Calu3 (cell line): ENCODE measurements at places on chromosomes 4 and X.

DNA sequence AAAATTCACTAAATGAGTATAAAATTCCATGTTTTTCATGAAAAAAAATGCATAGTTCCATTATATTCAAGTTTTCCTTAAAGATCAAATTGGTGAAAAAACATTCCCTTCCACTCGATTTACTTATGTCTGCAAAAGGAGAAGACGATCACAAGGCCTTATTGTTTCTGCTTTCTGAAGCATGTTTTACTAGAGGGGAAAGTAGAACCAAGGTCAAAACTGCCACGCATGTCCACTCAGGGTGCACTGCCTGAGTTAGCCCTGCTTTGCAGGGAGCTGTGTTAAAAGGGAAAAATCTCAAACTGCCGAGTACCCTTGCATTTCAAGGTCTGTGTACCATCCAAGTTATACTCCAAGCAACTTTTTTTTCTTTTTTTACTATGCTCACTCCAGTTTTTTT is 57.2 kb downstream of the TRAPPC11 start:
- no peak for DNase-seq
- H3K27ac ChIP-seq = no peak overlapping the region
- H3K4me3 ChIP-seq = no peak overlapping the region
- H3K36me3 ChIP-seq = peaks cover 8% of the 10 kb centered on the region
- H3K4me1 ChIP-seq = peaks cover 4% of the 10 kb centered on the region

DNA sequence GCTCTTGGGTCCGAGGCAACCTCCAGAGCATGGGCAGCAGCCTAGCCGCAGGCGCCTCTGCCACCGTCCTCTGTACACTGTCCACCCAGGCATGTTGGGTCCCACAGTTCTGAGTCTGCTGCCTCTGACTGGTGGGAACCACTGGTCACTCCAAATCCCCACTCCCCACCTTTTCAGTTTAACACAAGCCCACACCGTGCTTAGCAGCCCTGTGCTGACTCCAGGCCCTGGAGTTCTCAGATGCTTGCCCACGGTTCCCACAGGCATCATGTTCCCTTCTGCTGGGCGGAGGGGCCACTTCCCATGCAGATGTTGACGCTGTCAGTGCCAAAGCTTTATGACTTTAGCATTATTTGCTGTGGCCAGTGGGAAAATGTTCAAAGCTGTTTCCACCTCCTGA is 104.5 kb downstream of the SCD5 start:
- H3K27ac ChIP-seq = no peak overlapping the region
- no peak for DNase-seq
- no peaks in the 10 kb centered on the region for H3K4me1 ChIP-seq
- H3K36me3 ChIP-seq = no peaks in the 10 kb centered on the region
- no peaks in the 10 kb centered on the region for H3K27me3 ChIP-seq

DNA sequence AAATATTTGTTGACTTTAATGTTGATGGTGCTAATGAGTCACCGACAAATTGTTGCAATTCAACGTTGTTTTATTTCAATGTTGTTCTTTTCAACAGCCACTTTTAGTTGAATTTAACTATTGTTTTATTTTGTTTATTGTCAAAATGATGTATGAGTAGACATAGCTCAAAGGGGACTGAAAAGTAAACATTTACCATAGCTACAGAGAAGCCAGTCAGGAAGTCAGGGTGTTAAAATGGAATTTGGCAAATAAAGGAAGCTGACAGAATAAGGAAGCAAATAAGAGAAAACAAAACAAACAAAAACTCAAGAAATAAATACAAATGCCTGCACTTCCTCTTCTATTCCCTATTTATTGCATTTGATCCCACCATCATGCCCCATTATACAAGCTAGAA is 648.4 kb upstream of the HTR2C start:
- no peak overlapping the region for H3K27ac ChIP-seq
- H3K4me1 ChIP-seq = no peaks in the 10 kb centered on the region
- H3K4me3 ChIP-seq = no peak overlapping the region
- no peaks in the 10 kb centered on the region for H3K36me3 ChIP-seq

DNA sequence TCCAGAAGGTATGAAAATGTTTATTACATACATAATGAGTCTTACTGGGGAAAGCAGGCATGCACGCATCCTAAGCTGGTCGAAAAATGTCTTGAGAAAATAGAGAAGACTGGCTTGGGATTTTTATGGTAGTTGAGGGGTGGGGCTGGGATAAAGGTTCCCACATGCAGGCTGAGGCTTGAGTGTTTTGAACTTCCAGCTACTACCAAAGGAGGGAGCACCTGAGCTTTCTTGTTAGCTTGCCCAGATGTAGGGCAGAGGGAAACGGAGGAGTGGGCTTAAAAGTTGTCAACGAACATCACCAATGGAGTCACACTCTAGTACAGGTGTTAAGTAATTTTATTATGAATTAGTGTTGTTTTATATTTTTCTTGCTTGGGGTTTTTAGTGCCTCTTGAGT is 39.6 kb upstream of the SRPX start:
- H3K27ac ChIP-seq = no peak overlapping the region
- H3K36me3 ChIP-seq = no peaks in the 10 kb centered on the region
- DNase-seq = peak; percentile 33
- no peaks in the 10 kb centered on the region for H3K27me3 ChIP-seq
- no peaks in the 10 kb centered on the region for H3K4me1 ChIP-seq

GRCh38 chr4:16113741-16114140 is 29.9 kb upstream of the PROM1 start:
- no peak overlapping the region for H3K4me3 ChIP-seq
- H3K36me3 ChIP-seq = no peaks in the 10 kb centered on the region
- DNase-seq = no peak
- H3K27me3 ChIP-seq = no peaks in the 10 kb centered on the region
- H3K4me1 ChIP-seq = peaks cover 17% of the 10 kb centered on the region

- H3K27ac ChIP-seq = peak overlapping the region; percentile 85
- H3K4me3 ChIP-seq = peak overlapping the region; percentile 89
- peaks cover 56% of the 10 kb centered on the region for H3K4me1 ChIP-seq
- no peak for DNase-seq
- no peaks in the 10 kb centered on the region for H3K27me3 ChIP-seq
Observed at GRCh38 chr4:76687746-76688448, 210.0 kb downstream of the SOWAHB start.

DNA sequence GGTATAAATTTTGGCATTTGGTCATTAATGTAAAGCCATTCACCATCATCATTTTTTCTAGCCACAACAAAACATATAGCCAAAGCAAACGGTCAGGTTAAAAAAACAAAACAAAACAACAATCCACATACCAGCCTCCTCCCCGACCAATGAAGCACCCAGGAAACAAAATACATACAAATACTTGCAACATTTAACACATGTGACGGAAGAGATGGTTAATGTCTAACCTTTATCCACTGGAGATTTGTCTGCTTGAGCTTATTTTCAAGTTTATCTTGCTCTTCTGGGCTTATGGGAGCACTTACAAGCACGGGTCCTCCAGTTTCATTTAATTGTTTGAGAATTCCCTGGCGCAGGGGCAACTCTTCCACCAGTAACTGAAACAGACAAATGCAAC is 857.5 kb upstream of the FTHL17 start:
- H3K36me3 ChIP-seq = no peaks in the 10 kb centered on the region
- H3K27me3 ChIP-seq = no peaks in the 10 kb centered on the region
- H3K4me1 ChIP-seq = peaks cover 3% of the 10 kb centered on the region
- DNase-seq = no peak
- H3K27ac ChIP-seq = peak overlapping the region; percentile 79

- no peak for DNase-seq
- no peaks in the 10 kb centered on the region for H3K36me3 ChIP-seq
- H3K27me3 ChIP-seq = no peaks in the 10 kb centered on the region
- no peak overlapping the region for H3K4me3 ChIP-seq
- no peaks in the 10 kb centered on the region for H3K4me1 ChIP-seq
Observed at GRCh38 chr4:148522995-148523394, 80.8 kb upstream of the NR3C2 start.

DNA sequence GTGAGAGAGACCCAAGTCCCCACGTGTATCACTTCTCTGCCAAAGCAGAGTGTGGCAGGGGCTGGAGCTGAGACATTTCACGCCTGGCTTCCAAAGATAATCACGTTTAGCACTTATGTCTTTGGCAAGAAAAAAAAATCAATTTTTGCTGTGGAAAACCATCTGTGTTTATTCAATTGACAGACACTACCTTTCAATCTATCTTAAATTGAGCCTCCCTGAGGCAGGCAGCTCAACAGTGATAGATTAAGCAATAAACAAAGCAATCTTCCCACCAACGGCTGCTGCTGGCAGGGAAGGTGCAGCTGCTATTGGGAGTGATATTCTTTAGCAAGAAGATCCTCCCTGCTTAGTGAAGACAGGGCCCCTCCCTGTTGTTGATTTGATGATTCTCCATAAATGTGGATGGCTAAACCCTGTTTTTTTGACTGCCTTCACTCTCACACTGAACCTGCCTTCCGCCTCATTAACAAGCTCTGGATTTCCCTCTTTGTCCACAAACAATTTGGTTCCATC is 11.6 kb upstream of the MAGEB17 start:
- no peaks in the 10 kb centered on the region for H3K27me3 ChIP-seq
- H3K27ac ChIP-seq = no peak overlapping the region
- no peak for DNase-seq
- H3K4me3 ChIP-seq = no peak overlapping the region
- H3K36me3 ChIP-seq = no peaks in the 10 kb centered on the region

DNA sequence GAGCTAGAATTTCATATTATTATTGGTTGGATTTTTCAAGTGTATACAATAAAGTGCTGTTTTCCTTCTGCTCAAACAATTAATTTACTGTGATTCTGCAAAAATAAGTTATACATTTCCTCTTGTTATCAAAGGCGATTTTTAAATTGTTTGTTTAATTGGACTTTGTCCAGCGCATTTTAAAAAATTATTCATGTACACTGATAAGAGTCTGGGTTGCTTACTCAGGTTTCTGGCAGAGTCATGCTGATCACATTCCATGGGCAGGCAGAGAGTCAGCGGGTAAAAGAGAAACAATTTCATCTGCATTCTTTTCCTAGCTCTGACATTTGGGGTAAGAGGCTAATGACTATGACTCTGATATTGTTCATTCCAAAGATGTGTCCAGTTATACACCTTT is 8.9 kb downstream of the FAT4 start:
- H3K4me3 ChIP-seq = peak overlapping the region; percentile 17
- H3K4me1 ChIP-seq = peaks cover 9% of the 10 kb centered on the region
- peak; percentile 28 for DNase-seq
- no peaks in the 10 kb centered on the region for H3K27me3 ChIP-seq
- H3K27ac ChIP-seq = no peak overlapping the region

- no peaks in the 10 kb centered on the region for H3K27me3 ChIP-seq
- H3K36me3 ChIP-seq = no peaks in the 10 kb centered on the region
- H3K27ac ChIP-seq = no peak overlapping the region
- no peak overlapping the region for H3K4me3 ChIP-seq
Observed at GRCh38 chr4:159235779-159236368, 133.0 kb downstream of the RAPGEF2 start.

GRCh38 chr4:106140601-106141000 is 175.4 kb downstream of the TBCK start:
- DNase-seq = no peak
- H3K27ac ChIP-seq = no peak overlapping the region
- no peaks in the 10 kb centered on the region for H3K27me3 ChIP-seq

DNA sequence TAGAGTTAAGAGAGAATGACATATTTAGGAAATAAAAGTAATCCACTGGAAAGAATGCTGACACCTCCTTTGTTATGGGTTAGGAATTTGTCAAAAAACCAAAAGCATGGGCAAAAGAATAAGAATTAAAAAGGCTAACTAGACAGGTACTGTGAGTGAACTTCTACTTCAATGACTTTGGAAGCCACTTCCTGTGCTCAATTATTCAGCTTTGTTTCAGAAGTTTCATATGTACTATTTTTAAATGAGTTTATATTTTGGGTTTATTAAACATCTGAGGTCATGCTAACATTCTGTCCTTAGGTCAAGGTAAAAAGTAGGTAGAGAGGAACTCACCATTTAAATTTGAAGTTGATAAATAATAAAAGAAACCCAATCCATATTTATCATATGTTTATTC is 106.7 kb upstream of the CXorf51A start:
- no peak overlapping the region for H3K27ac ChIP-seq
- DNase-seq = no peak
- H3K4me3 ChIP-seq = no peak overlapping the region
- H3K27me3 ChIP-seq = no peaks in the 10 kb centered on the region

GRCh38 chr4:105605493-105605892 is 53.1 kb downstream of the ARHGEF38 start:
- peaks cover 9% of the 10 kb centered on the region for H3K4me1 ChIP-seq
- H3K27me3 ChIP-seq = no peaks in the 10 kb centered on the region
- no peak for DNase-seq
- no peaks in the 10 kb centered on the region for H3K36me3 ChIP-seq
- no peak overlapping the region for H3K4me3 ChIP-seq

DNA sequence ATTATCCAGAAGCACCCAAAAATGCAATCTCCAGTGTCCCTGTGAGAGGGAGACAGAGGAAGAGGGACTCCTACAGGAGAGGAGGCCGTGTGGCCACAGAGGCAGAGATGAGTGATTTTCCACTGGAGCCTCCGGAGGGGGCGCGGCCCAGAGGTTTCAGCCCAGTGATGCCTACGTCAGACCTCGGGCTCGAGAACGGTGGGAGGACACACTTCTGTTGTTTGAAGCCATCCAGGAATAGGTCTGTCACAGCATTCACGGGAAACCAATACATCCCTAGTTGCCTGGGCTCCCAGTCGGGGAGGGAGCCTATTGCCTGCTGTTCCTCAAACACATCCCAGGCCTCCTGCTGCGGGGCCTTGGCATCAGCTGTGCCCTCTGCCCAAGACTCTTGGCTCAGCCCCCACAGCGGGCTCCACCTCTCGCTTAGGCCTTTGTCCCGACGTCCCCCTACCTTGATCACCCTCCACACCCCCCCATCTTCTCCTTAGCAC is 39.2 kb upstream of the HMX1 start:
- DNase-seq = no peak
- H3K4me3 ChIP-seq = no peak overlapping the region
- H3K27ac ChIP-seq = no peak overlapping the region

DNA sequence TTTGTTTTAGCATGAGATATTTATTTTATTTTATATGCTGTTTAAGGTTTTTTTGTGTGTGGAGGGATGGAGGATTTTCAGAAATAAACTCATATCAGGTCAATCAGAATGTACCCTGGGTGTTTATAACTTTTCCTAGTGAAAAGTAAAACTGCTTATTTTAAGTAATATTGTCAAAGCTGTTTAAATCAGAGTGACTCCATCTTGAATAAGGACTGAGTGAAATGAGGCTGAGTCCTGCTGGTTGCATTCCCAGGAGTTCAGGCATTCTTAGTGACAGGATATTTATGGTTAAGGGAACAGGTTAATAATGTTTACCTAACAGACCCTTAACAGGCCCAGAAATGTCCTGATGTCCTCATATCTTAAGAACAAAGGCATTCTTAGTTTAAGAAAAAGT is 1160.9 kb upstream of the PCDH7 start:
- H3K4me3 ChIP-seq = no peak overlapping the region
- no peaks in the 10 kb centered on the region for H3K27me3 ChIP-seq
- DNase-seq = no peak
- H3K27ac ChIP-seq = no peak overlapping the region
- H3K4me1 ChIP-seq = no peaks in the 10 kb centered on the region
- H3K36me3 ChIP-seq = no peaks in the 10 kb centered on the region
